T-helper 22 cell (primary cell): ENCODE measurements at places on chromosomes 4 and X.

DNA sequence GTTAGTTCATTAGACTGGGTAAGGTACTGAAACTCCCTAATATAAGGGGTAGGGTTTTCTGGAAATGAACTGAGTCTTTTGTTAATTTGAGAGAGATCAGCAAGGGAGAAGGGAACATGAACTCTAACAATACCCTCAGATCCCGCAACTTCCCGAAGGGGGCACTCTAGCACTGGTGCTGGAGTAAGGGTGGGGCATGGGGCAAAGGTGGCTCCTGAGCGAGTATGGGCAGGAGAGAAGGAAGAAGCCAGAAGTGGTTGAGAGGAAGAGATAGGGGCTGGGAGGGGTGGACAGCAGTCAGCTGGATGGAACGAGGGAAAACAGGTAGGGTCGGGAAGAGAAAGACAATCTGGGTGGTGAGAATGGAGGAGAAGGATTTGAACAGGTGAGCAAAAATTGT lies 183.2 kb upstream of the MAGEE2 start:
- DNase-seq: no peak

GRCh38 chr4:173288296-173288695 lies 45.9 kb downstream of the HMGB2 start:
- DNase-seq: peak; percentile 25

DNA sequence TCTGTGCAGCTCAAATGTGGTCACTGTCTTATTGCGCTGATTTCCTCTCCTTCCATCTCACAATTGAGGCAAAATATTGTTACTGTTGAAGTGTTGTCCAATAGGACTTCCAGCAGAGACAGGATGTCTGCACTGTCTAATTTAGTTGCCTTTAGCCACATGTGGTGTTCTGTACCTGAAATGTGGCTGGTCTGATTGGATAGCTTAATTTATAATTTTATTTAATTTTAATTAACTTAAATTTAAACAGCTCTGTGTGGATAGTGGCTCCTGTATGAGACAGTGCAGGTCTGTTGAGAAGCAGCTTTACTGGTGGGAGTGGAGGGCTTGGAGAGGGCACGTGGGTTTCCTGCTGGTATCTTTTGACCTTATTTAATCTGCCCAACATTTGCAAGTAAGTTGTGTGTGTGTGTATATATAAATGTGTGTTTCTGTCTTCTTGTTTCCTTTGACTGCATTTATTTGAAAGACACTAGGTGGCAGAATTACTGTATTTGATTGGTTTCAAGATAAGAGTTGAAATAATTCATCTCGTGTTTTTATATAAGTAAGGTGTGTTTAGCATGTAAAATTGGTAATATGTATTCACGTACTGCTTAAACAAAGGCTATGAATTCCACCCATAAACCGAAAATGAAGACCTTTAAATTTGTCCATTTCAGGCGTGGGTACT lies 55.3 kb upstream of the MSANTD1 start:
- no peak for DNase-seq

DNA sequence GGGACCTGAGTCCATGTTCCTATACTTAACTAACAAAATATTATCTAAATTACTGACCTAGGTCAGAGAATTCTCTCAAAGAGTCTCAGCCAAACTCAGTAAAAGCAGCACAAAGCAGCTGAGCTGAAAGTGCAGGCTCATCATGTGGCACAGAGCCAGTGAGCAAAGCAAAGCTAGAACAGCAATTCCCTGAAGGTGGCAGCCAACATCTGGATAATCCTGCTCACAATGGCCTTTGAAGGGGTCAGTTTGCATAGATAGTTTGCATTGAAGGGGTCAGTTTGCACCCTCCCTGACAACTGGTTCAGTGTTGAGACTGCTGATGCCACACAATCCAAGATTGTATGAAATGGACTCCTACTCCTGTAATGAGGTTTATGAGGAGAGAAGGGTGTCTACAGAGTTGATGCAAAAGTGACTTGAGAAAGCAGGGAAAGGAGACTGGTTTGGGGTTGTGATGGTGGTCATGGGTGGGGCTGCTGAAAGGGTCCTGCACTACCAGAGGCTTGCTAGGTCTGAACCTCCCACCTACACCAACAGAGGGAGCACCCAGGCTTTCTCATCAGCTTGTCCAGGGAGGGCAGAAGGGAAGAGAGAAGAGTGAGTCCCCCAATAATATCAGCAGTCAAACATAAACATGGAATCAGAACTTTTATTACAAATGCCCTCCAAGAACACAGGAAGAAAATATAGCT lies 39.7 kb downstream of the TRIM61 start:
- DNase-seq: no peak

- no peak for DNase-seq
Observed at GRCh38 chr4:37516057-37516775, 170.0 kb downstream of the RELL1 start.

DNA sequence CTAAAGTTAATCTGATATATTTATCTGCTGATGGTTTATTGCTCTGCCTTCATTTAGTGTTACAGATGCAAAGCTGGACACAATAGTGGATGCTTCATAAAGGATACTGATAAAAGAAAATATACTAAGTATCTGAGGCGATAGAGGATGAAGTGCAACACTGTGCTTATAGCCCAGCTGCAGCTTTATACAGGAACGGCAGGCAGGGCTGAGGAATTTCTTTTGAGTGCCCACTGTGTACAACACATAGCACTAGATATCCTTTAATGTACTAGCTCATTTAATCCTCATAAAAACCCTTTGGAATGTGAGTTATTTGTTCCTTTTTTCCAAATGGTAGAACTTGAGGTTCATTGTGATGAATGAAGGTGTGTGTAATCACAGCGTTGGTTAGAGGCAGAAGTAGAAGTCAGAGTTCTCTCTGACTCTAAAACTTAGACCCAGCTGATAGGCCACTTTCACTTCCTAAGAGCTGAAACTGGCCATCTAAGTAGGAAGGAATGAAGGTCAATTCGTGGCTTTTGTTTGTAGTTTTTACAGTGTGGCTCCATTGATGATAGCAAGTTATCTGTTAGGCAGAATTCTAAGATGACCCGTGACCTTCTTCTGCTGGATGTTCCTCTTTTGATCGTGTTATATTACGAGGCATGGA lies 138.0 kb downstream of the VEGFC start:
- no peak for DNase-seq

DNA sequence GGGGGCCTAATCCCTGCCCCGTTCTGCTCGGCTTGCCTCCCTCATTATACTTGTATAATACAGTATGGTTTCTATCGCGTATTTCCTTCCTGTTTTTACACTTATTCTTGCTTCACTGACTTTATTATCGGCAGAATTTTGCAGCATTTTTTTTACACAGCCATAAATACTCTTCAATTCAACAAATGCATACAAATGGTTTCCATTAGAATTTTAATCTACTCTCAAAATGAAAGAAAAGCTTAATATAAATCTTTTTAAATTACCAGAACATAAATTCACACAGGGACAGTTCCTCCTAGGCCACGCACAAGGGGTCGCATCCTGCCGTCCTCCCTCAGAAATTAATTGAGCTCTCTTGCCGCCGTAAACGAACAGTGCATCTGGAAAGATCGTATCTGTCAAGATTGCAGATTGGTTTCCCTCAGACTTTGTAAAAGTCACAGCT lies 42.9 kb downstream of the DCTD start:
- no peak for DNase-seq

DNA sequence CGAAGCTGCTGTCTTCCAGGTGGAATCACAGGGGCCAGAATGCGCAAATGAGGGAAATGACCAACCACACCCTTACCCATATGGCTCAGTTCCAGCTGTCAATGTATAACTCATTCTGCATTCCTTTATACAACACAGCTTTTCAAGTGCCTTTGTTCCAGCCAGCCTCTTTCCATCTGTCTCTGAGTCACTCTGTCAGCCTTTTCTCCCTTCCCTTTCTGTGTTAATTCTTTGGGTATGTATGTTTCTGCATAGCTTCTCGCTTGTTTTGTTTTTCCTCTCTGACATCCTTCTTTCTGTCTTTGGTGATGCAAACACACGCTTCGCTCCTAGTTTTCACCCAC lies 54.5 kb downstream of the RS1 start:
- no peak for DNase-seq

DNA sequence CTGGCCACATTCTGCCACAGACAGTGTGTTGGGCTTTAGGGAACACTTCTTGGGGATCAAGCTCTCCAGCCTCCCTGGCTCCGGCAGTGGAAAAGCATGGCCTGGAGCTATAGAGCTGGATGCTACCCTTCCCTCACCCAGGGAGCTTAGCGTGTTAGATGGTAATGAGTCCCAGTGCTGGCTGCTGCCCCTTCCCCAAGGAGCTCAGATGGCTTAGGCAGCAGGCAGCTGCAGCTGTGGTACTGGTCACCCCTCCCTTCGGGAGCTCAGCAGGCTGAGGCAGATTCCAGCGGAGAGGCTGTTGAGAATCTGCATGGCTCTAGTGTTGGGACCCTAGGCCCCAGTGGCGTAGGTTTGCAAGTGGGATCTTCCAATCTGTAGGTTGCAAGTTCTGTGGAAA lies 19.5 kb downstream of the TMEM144 start:
- DNase-seq: no peak

DNA sequence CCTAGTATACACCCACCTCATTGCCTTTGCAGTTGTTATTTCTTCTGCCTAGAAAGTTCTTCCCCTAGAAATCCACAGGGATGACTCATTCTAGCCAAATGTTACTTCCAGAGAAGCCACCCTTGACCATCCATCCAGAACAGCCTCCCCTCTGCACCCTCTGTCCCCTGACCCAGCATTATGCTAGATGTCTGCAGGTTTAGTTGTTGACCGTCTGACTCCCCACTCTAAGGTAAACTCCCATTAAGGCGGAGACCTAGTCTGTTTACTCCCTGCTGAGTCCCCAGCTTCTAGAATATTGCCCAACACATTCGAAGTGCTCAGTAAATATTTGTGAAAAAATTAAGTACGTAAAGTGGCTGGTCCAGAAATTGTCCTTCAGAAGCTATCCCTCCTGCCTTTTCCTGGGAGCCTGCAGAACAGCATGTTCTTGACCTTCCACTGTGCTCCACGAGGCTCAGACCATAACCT lies 11.0 kb downstream of the SRD5A3 start:
- DNase-seq: no peak

DNA sequence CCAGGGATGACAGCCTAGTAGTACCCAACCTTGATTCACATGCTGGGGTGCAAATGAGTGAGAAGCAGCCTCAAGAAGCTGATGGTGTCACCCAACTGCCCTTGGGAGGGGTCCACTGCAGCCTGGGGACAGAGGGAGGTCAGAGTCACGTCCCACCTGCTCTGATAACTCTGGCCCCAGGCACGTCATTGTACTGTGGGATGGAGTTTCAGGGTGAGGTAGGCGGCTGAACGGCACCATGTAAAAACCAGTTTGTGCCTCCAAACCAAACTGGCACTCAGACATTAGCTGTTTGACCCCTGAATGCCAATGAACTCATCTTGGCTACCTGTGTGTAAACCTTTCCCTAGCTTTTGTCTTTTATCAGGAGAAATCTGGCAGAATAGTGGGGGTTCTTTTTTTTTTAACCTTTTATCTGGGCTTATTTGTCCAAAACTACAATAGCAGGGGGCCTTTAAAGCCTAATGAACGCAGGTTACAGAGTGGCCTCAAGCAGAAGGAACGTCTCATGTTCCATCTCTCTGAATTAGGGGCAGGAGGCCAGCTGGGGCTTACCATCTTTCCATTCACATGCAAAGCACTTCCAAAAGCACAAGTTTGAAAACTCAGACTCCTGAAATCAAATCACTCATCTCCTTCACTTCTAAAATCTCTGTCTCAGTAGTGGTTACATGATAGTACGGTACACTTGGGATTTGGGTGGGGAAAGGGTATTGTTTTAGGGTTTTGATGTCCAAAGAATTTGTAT lies 89.4 kb downstream of the IRF2 start:
- DNase-seq: no peak

DNA sequence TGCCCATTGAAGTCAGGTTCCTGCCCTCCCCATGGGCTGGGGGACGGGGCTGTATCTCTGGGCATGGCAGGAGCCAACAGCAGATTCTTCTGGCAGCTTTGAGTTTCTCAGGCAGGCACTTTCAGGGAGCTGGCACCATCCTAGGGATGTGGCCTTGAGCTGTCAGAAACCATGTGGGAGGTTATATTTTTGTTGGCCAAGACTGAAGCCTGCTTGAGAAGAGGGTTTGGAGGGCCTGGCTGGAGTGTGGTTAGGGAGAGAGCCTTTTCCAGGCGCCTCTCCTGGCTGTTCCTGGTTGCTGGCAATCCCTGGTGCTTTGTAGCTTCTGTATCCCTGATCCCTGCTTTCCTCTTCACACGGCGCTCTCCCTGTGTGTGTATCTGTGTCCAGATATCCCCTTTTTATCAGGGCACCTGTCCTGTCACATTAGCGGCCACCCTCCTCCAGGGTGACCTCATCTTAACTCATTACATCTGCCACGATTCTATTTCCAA lies 30.6 kb upstream of the SORCS2 start:
- DNase-seq: no peak

GRCh38 chrX:148871422-148872160 lies 371.2 kb downstream of the AFF2 start:
- DNase-seq: no peak

DNA sequence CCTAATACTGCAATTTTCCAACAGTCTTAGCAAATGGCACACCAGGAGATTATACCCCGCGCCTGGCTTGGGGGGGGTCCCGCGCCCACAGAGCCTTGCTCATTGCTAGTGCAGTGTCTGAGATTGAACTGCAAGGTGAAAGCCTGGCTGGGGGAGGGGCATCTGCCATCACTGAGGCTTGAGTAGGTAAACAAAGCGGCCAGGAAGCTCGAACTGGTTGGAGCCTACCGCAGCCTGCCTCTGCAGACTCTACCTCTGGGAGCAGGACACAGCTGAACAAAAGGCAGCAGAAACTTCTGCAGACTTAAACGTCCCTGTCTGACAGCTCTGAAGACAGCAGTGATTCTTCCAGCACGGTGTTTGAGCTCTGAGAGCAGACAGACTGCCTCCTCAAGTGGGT lies 172.8 kb upstream of the NAP1L5 start:
- no peak for DNase-seq

GRCh38 chr4:186840222-186840701 lies 116.6 kb upstream of the FAT1 start:
- no peak for DNase-seq

- DNase-seq: peak; percentile 8
Observed at GRCh38 chr4:25913056-25913850, 767 bp upstream of the SMIM20 start.

- no peak for DNase-seq
Observed at GRCh38 chr4:54231768-54232688, 2.9 kb downstream of the PDGFRA start.

- no peak for DNase-seq
Observed at GRCh38 chr4:21209860-21210259, 509.6 kb downstream of the PACRGL start.

DNA sequence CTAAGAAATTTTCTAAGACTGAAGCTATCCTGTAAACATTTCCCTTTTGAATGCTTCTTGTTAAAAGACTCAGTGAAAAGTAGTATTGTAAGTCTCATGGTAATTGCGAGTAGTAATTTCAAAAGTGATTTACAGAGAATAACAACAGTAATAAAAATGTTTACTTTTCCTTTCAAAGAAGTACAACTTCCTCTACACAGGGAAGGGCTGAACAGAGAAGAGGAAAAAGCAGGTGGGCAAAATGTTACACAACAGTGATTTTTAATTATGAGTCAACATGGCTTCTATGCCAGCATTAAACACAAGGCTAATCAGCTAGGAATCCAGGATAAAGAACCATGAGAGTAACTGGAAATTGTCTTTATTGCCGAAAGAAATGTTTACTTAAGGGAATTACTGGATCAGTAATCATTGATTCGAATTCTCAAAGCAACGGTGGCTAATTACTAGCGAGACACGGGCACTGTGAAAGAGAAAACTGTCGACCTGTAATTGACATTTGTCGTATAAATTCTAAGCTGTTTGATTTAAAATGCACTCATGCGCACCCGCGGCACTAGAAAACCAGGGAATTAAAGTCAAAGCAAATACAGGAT lies 15.4 kb downstream of the UTP3 start:
- DNase-seq: no peak

GRCh38 chr4:52824270-52824602 lies 37.9 kb upstream of the RASL11B start:
- DNase-seq: no peak
